ENCODE measurements at places on chromosomes 5 and 9.

DNA sequence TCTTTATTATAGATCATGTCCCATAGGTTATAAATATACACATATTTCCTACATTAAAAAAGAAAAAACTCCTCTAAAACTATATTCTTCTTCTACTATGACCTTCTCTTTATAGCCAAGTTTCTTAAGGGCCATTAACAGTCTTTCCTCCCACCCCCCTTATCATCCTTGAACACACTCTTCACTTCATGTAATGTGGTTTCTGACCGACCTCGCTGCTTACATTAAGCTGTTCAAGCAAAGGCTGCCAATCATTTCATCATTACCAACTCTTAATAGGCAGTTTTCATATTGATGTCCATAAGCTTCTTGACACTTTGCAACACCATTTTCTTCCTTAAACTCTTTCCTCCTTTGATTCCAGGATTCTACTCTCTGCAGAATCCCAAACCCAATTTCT is 283.0 kb upstream of the PCSK5 start:
- no peak for DNase-seq

DNA sequence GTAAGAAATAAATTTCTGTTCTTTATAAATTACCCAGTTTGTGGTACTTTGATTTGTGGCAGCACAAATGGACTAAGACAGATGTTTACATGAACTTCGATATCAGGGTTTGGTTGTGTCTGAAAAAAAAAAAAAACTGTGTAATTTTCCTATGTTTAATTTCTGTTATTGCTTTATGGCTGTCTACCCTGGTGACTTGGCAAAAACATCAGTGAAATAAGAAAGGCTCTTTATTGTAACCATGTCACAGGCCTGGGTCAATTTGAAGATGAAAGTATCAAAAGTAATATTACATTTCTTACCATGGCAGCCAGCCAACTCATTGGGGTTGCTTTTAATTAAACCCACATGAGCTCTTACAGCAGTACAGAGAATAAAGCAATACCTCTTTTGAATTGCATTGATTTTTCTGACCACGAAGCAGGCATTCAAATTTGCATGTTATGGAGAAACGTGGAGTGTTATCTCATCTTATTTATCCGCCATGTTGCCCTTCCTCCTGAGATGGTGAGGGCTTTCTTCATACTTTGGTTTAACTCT is 20.6 kb upstream of the SV2C start:
- no peak for DNase-seq

DNA sequence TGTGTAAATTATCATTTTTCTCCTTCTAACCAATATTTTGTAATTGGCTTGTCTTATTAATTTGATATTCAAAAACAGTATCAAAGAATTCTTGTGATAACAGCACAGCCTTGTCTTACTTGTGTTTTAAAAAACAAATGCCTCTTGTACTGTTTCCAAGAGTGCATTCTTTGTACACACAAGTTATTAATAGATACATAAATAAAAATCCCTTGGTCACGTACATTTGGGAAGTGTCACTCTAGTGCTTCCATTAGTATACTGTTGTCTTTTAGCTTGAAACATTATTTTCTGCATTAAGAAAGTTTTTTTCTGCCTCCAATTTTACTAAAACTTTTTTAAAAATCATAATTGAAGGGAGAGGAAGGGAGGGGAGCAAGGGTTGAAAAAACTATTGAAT is 133.2 kb downstream of the PIP5K1B start:
- DNase-seq = no peak

DNA sequence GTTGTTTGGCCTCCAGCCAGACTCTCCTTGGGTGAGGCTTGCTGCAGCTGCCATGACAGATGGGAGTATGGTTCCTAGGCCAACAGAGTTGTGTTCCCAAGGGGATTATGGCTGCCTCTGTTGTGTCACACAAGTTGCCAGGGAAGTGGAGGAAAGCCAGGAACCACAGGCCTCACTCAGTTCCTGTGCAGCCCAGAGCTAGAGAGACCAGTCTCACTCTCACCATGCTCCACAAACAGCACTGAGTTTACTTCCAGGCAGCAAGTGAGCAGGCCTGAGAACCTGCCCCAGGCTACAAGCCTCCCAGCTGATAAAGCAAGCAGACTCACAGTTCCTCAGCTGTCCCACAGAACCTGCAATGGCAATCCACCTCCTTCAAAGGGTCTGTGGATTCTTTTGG is 273.6 kb upstream of the TAS2R1 start:
- DNase-seq = peak; percentile 63

DNA sequence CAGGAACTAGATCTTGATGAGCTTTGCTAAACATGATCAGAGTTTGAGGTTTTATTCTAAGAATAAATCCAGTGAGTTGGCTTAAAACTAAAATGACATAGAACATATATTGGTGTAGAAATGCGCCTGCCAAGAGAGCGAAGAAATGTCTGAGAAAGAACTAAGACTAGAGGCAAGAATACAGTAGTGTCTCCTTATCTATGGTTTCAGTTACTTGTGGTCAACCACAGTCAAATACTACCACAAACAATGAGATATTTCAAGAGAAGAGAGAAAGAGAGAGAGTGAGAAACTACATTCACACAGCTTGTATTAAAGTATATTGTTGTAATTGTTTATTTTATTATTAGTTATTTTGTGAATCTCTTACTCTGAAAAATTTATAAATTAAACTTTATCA is 254.4 kb upstream of the CDH10 start:
- DNase-seq = no peak

DNA sequence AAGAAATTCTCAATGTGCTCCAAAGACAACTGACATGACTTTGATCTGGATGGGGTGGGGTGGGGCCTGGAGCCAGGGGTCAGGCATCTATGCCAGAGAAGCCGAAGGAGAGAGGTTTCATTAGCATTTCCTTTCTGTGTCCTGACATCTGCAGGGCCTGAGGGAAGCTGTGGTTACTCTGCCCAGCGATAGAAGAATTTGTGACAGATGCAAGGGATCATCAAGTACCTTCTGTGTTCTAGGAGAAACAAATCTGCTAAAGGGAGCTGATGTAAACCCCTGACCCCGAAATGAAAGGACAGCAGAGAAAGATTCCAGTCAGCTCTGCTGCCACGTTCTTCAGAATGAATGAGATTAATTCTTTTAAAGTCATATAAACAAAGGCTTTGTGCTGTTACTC is 335.7 kb downstream of the PRELID2 start:
- no peak for DNase-seq

DNA sequence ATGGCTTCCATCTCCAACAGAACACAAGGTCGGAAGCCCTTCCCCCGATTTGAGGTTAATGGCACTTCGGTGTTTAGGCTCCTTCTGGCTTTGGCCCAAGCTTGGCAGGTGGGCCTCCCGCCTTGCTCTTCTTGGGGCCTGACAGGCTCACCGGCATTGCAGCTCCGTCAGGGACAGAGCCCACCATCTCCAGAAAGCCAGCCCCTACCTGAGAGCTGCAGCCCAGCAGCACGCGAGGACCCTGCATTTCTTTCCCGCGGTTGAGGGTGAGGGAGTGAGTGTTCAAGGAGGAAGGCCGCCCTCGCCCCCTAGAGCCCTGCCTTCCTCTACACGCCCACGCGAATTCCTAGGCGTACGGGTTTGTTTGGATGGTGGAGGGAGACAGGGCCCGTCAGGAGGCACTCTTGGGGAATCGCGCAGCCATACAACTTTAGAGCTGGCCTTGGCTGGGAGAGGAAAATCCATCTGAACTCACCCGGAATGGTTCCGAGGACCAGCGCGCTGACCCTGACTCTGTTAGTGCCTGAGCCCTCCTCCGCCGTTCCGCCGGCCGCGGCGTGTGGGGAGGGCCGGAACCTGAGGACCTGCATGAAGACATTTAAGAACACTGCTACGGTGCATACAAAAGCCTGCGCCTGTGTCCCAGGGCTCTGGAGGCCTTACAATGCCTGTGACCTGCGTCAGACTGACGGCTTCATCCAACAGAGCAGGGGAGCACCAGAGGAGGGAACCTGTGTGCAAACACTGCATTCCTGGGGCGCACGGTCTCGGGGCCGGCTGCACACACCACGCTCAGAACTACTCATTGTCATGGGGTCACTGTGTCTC is 73.8 kb downstream of the MRPL36 start:
- no peak for DNase-seq

DNA sequence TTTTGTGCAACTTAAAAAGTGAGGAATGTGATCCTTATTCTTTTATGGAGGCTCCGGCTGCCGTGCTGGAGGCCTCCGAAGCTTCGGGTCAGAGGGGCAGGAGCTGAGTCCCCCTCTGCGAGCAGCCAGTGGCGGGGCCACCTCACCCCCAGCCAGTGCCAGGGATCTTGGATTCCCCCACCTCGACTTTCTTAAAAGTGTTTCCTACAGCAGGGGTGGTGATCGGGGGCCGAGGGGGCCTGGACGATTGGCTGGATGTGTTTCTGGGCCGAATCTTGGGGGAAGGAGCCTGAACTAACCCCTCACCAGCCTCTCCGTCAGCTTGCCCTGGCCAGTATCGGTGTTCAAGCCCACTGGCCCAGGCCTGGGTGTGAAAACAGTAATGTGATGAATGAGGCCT is 92.2 kb upstream of the LMX1B start:
- no peak for DNase-seq

DNA sequence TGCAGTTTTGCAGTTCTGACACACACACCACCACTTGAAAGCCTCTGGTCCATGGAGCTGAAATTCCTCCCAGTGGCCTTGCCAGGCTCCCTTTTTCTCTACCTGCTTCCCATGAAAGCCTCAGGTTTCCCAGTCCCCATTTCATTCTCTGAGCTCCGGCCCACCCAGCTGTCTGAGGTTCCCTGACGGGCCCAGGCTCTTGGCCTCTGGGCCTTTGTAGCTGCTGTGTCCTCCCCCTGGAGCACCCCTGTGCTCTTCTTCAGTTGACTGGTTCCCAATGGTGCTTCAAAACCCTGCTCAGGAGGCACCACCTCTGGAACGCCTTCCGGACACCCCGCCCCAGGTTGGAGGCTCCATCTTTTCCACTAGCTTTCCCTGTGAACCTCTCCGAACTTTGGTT is 155.9 kb upstream of the SHB start:
- DNase-seq = no peak

GRCh38 chr9:78280982-78281668 is 15.8 kb upstream of the PSAT1 start:
- DNase-seq = peak; percentile 56

DNA sequence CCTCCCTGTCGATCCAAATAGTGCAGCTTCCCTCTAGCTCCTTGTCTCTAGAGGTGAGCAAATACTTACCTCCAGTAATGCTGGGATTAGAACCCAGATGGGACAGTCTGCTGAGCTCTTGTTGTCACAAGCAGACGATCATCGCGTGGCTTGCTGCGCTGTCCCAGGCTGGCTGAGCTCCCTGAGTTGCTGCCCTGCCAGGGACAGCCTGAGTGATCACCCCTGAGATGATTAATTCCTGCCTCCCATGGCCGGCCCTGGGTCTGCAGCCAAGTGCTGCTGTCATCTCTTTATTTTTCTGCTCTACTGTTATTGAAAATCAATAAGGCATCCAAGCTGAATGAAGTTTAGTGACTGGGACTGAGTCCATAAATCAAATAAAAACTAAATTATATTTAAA is 94.0 kb upstream of the ALDH1B1 start:
- DNase-seq = no peak

DNA sequence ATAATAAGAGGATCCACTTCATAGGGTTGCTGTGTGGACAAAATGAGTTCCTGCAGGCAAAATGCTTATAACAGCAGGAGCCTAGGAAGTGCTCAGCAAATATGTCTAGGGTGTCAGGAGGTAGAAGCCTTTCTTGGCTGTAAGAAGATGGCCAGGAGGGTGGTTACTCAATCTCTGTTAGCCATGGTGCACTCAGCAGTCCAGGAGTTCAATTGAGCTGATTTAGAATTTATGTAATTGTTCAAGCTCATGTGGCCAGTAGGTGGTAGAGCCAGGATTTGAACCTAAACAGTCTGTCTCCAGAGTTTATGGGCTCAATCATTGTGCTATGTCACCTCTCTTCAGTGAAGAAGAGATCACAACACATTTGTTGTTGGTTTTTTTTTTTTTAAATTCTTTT is 381.2 kb downstream of the KIF4B start:
- DNase-seq = no peak

DNA sequence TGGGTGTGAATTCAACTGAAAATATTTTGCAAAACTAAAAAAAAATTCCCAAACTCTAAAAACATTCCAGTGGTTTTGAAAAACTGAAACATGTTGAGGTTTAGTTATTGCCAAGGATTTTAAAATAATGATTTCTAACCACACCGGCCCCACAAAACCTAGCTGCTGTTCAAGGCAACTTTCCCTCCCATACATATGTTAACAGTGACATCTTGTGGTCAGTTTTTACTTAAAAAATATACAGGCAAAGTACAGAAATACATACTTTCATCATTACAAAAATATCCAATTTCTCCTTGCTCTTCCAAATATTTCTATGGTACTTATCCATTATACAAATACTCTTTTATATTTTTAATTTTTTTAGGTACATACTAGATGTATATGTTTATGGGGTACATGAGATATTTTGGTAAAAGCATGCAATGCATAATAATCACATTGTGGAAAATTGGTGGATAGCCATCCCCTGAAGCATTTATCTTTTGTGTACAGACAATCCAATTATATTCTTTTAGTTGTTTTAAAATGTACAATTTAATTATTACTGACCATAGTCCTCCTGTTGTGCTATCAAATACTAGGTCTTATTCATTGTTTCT is 34.4 kb upstream of the MRPS30 start:
- peak; percentile 56 for DNase-seq

DNA sequence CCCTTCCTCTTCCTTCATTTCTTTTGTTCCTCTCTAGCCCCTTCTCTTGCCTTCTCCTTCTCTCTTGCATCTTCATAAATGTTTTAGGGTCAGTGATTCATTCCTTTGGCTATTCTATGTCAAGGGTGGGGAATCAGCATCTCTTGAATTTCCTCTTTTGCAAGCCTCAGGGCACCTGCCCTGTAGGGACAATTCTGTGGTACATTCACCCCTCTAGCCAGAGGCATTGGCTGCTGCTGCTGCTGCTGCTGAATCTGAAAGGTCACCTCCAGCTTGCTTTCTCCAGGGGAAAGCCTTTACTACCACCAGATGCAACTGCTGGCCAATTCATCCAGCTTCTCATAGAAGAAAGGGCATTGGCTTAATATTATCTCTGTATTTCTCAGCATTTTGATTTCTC is 87.3 kb downstream of the INSYN2B start:
- DNase-seq = no peak

DNA sequence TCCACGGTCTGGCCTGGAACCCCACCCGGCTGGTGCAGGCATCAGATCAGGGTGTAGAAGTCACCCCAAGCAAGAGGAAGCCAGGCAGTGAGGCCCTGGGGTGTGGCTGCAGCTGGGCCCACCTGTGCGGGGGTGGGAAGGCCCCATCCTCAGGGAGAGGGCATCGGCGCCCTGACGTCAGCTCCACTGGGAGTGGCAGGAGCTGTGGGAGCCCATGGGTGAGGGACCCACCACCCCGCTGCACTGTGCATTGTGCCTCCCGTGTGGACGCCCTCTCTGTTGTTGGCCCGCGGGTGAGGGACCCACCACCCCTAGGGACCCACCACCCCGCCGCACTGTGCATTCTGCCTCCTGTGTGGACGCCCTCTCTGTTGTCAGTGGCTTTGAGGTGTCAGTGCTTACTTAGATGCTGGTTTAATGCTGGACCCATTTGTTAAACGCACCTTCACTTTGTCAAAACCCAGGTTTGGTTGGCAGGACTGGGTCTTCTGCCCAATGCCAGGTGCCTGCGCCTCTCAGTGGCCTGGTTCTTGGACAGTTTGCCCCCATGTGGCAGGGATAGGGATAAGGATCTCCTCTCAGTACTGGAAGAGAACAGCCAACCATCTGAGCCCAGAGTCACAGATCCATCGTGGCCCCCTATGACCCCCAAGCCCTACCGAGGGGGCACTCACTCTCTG is 6.9 kb upstream of the EXOC3 start:
- peak; percentile 32 for DNase-seq

All from fibroblast of skin of back (primary cell).